Muscle of leg (tissue), 16 donors: ENCODE measurements at places on chromosomes 12 and 14. TPM values are rescaled to one million over a fixed set of nuclear protein-coding genes. Genes with fewer than 3 reads are reported as not detected.
A peak's percentile ranks its signal among the peaks of the same experiment; 100 is the strongest.

Gene DUSP6
- 50.4 TPM for polyA plus RNA-seq

DNA sequence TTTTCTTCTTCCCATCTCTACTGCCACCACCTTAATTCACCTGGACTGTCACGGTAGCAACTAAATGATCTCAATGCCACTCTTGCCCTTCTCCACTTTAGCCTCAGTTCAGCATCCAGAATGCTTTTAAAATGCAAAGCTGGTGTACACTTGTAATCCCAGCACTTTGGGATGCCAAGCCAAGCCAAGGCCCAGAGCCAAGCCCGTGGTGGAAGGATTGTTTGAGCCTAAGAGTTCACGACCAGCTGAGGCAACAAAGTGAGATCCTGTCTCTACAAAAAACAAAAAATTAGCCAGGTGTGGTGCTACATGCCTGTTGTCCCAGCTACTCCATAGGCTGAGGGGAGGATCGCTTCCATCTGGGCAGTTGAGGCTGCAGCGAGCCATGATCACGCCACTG is 5.9 kb downstream of the CIPC start:
- no peaks in the 10 kb centered on the region for H3K27me3 ChIP-seq
- H3K36me3 ChIP-seq: peaks cover 7% of the 10 kb centered on the region
- H3K4me3 ChIP-seq: no peak overlapping the region

- no peaks in the 10 kb centered on the region for H3K36me3 ChIP-seq
- no peak overlapping the region for H3K4me3 ChIP-seq
- peak; percentile 94 for DNase-seq
- H3K27ac ChIP-seq: peak overlapping the region; percentile 82
- H3K27me3 ChIP-seq: no peaks in the 10 kb centered on the region
Measured at GRCh38 chr14:68140076-68140741, 320.6 kb downstream of the RAD51B start.

Gene PPFIA2
- 2.1 TPM for polyA plus RNA-seq

Gene CCDC184
- polyA plus RNA-seq: 1.9 TPM

- no peaks in the 10 kb centered on the region for H3K27me3 ChIP-seq
- DNase-seq: no peak
- no peak overlapping the region for H3K27ac ChIP-seq
- H3K36me3 ChIP-seq: no peaks in the 10 kb centered on the region
- H3K4me3 ChIP-seq: no peak overlapping the region
Measured at GRCh38 chr12:22458298-22458937, 85.9 kb downstream of the C2CD5 start.

GRCh38 chr12:45666816-45667215 is 62.7 kb upstream of the ARID2 start:
- peaks cover 6% of the 10 kb centered on the region for H3K4me1 ChIP-seq
- H3K4me3 ChIP-seq: no peak overlapping the region
- H3K36me3 ChIP-seq: no peaks in the 10 kb centered on the region

Gene C1QL4
- 0.12 TPM for polyA plus RNA-seq

GRCh38 chr14:24251880-24252288 is 9.5 kb upstream of the TINF2 start:
- no peaks in the 10 kb centered on the region for H3K4me1 ChIP-seq
- H3K4me3 ChIP-seq: no peak overlapping the region
- H3K27me3 ChIP-seq: no peaks in the 10 kb centered on the region
- no peak for DNase-seq
- no peak overlapping the region for H3K27ac ChIP-seq

DNA sequence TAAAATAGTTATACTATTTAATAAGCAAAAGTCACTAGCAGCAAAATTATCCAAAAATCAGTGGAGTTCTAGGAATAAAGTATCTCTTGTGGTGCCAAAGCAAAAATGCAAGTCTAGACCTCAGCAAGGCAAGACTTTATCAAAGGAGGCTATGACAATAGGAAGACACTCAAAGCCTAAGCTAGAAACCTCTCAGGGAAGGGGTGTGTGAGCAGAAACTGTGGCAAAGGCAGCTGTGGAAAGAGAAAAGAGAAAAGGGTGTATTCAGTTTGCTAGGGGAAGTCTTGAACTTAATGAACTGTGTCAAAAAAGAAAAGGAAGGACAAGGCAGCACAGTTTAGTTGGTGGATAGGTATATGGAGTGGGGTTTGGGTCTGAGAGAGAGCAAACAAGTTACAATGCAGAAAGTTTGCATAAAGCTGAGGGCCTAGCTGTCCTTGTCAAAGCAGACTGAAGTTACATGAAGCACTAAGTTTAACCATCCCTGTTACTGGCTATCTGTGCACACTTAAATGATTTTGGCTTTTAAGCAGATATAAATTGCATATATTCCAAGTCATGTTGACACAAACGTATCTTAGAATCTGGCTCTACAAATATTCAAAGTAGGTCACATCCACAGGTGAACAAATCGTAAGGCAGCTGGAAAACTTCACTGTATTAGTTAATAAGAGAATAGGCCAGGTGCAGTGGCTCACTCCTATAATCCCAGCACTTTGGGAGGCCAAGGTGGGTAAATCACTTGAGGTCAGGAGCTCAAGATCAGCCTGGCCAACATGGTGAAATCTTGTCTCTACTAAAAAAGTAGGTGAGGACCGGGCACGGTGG is 31.0 kb upstream of the AMN1 start:
- no peaks in the 10 kb centered on the region for H3K36me3 ChIP-seq
- no peaks in the 10 kb centered on the region for H3K27me3 ChIP-seq
- no peak overlapping the region for H3K4me3 ChIP-seq
- no peak overlapping the region for H3K27ac ChIP-seq
- no peak for DNase-seq

GRCh38 chr12:4388032-4388431 is 8.5 kb upstream of the FGF23 start:
- peaks cover 3% of the 10 kb centered on the region for H3K27me3 ChIP-seq
- H3K27ac ChIP-seq: no peak overlapping the region
- H3K36me3 ChIP-seq: no peaks in the 10 kb centered on the region
